ENCODE measurements at places on chromosomes 13 and 19.
A peak's percentile ranks its signal among the peaks of the same experiment; 100 is the strongest.

DNA sequence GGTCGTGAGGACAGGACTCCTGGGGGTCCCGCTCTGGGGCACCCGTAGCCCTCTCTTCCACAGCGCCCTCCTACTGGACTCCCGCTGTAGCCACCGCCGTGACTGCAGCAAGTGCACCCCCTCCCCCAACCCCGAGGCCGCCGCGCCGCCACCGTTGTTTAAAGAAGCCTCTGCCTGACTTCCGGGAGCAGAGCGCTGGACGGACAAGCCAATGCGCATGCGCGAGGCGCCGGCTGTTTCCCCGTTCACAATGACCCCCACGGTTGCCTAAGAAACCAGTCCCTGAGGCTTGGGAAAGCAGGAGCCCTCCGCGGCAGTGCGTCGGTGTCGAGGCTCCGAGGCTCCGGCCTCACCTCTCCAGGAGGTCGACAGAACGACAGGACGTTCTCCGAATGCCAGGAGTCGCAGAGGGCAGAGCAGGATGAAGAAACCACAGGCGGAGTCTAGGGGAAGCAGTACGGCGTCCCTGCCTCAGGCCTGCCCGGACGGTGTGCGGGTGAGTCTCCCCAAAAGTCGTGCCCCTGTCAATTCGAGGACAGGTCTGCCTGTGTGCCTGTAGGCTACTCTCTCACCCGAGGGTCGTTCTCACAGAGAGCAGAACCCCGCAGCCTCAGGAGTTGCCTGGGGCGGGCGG lies 70.5 kb upstream of the ZNF420 start:
- DNase-seq, result peak; percentile 3

GRCh38 chr19:10399878-10400277 lies 3.5 kb downstream of the CDC37 start:
- DNase-seq, result no peak

GRCh38 chr19:31944326-31944725 lies 401.1 kb upstream of the ZNF507 start:
- DNase-seq, result no peak

DNA sequence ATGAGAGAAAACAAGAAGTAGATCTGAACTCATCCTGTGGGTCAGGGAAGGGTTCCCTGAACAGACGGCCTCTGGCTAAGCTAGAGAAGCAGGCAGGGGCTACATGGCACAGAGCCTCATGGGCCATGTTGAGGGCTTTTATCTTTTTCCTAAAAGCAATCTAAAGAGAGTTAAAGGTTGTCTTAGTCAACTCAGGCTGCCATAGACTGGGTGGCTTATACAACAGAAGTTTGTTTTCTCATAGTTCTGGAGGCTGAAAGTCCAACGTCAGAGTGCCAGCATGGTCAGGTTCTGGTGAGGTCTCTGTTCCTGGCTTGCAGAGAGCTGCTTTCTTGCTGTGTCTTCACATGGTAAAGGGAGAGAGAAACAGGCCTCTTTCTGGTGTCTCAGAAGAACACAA lies 2.9 kb upstream of the MBNL2 start:
- no peak for DNase-seq

DNA sequence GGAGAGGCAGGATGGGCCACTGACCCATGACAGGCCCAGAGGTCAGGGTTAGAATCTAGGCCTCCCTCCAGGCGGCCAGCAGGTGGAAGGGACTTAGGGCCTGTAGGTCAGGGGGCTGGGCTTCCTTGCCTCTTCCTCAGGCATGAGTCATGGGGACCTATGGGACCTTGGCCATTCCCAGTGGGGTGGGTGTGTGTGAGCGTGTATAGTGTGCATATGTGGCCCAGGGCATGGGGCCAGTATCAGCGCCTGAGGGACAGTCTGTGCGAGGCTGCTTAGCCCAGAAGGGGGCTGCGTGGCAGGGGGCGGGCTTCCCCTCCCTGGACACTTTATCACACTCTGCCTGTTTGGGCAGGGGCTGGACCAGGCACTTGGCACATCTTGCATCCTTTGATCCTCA lies 13.3 kb downstream of the KCTD15 start:
- DNase-seq, result no peak

DNA sequence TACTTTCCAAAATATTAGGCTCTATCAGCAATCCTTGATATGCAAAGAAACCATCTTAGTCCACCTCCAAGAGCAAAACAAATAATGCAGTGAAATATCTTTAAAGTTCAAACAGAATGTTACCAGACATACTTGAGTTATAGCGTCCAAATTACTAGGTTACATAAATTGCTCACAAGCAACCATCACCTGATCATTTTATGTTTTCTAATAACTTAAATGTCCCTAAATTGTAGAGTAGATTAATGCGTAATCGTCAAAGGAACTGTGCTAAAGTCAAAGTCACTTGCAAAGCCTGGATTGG lies 350.6 kb upstream of the ARGLU1 start:
- no peak for DNase-seq

DNA sequence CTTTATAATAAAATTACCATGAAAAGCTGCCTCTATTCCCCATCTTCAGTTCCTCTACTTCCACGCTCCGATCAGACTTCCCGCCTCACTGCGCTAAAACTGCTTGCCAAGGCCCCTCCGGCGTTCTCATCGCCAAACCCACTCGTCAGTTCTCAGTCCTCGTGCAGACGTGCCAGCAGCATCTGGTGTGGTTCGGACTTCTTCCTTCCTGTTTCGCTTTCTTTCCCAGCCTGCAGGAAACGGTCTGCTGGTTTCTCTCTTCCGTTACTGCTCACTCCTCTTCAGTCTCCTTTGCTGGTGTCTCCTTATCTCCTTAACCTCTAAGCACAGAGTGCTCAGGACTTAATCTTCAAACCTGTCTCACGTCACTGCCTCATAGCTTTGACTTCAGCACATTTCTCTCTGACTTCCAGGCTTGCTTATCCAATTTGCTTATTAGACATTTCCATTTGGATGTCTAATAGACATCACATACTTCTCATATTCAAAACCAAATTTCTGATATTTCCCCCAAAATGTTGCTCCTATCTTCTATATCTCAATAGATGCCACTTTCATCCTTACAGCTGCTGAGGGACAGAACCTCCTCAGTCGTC lies 40.3 kb downstream of the RCBTB2 start:
- DNase-seq, result peak; percentile 41
